Type B pancreatic cell (in vitro differentiated cells): ENCODE measurements at places on chromosomes 2 and 18. TPM values are rescaled to one million over a fixed set of nuclear protein-coding genes. Genes with fewer than 3 reads are reported as not detected.

Gene TRABD2A
- total RNA-seq: 2.1 and 3.3 TPM in 2 replicates

Gene CHST9
- 8.0 and 9.9 TPM in 2 replicates for total RNA-seq

Gene DSG2
- 117 and 272 TPM in 2 replicates for total RNA-seq

Gene TANC1
- 56.9 and 138 TPM in 2 replicates for total RNA-seq

Gene GPR55
- 0.24 TPM in 1 of 2 replicates, not detected in the other for total RNA-seq

DNA sequence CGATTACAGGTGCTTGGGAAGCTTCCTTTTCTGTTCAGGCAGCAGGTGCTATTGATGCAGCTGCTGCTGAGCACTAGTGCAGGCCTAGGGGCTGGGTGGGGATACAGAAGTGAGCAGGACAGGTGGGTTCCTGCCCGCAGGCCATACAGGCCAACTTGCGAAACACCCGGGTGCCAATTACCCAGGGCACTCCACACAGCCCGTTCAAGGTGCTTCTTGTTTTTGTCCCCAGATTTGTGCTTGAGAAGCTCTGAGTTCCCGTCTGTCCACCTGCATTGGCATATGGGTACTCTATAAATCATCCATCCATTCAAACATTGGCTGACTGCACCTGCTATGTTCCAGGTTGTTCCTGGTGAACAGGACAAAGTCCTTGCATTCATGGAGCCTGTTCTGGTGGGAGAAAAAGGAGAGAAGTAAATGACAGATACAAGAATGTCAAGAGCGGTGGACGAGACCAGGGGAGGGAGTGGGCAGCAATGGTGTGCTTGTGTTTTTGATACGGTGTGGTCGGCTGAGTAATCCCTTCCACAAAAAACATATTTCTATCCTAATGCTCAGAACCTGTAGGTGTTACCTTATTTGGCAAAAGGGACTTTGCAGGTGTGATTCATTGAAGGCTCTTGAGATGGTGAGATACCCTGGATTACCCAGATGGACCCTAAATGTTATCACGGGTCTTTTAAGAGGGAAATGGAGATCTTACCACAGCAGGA, 31.4 kb downstream of the SH3BP4 start:
- no peak for DNase-seq

- DNase-seq: no peak
Measured at GRCh38 chr2:73297151-73297559, 3.8 kb upstream of the EGR4 start.

DNA sequence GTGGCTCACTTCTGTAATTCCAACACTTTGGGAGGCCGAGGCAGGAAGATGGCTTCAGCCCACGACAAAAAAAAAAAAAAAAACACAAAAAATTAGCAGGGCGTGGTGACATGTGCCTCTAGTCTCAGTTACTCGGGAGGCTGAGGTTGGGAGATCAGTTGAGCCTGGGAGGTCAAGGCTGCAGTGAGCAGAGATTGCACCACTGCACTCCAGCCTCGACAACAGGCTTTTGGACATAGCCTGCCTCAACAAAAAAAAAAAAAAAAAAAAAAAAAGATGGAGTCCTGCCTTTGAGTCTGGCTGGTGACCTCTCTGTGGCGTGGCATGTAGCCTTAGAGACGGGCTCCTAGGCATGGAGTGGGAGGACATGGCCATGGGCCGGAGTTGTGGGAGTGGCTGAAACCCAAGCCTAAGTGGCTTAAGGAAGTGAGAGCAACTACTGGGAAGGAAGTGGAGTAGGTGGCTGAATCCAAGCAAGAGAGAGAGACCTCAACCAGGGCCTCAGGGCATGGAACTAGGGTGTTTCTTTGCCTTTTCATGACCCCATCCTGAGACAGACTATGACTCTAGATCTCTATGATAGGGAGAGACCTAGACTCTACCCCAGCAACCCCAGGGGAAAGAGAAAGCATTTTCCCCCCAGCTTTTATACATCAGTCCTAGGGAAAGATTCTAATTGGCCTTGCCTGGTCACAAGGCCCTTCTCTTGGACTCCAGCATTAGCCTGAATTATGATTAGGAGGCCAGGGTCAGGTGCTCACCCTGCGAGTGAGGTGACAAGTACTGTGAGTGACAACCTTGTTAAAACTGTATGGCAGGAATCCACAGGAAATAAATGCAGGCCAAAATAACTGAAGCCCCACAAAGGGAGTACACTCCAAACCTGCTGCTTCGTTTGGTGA, 34.2 kb downstream of the NPAS2 start:
- no peak for DNase-seq

DNA sequence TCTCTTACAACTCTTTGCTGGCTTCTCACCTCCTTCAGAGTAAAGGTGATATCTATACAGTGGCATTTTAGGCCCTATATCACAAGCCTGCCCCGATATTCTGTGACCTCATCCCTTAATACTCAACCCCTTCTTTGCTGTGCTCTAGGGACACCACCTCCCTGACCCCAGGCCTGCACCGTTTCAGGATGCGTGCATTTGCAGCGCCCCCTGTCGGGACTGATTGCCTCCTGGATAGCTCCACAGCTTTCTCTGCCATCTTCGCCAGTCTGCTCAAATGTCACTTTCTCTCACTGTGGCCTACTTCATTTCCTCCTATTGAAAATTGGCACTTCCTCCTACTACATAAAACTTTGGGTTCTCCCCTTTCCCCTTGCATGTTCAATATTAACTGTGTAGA, 289.6 kb downstream of the SOCS6 start:
- DNase-seq: no peak

- DNase-seq: no peak
Measured at GRCh38 chr18:43596105-43596712, 318.9 kb upstream of the SYT4 start.

DNA sequence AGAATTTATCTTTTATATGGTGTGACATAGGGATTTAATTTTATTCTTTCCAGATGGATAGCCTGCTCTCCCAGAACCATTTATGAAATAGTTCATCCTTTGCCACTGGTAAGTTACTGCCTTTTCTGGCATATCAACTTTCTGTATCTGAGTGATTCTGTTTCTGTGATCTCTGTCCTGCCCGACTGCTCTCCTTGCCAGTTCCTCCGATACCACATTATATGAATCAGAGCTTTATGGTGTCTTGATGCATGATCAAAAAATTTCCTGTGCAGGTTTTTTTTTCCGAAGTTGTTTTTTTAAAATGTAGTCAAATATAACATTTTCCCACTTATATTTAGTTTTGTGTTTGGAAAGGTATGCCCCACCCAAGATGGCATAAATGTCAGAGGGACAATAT, 242.5 kb downstream of the CYP26B1 start:
- no peak for DNase-seq

DNA sequence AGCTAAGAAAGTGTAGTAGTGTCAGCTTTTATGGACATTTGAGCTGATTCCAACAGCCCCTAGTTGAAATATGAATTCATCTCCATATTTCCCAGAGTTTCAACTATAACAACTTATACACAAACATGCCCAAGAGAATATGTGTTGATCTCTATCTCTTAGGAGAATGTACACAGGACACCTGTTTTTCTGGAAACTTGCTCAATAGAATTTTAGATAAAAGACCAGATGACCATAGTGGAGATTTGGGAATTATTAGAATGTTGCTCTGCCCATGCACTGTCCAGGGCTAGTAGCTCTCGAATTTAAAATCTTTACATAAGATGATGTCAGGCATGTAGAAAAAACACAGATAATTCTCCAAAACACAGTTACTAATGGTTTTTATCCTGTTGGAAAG, 162.3 kb upstream of the VRK2 start:
- no peak for DNase-seq

GRCh38 chr2:221228214-221228769, 343.8 kb downstream of the EPHA4 start:
- DNase-seq: no peak
